ENCODE measurements at places on chromosomes 7 and 10. TPM values are rescaled to one million over a fixed set of nuclear protein-coding genes. Genes with fewer than 3 reads are reported as not detected.

GRCh38 chr10:71316786-71317160, 2.3 kb upstream of the SLC29A3 start:
- no peak overlapping the region for H3K27ac ChIP-seq
- H3K27me3 ChIP-seq = peaks cover 4% of the 10 kb centered on the region
- no peaks in the 10 kb centered on the region for H3K36me3 ChIP-seq
- no peak overlapping the region for H3K4me3 ChIP-seq
- no peak for DNase-seq

- H3K4me1 ChIP-seq = peaks cover 7% of the 10 kb centered on the region
- H3K27ac ChIP-seq = no peak overlapping the region
- no peak overlapping the region for H3K4me3 ChIP-seq
Observed at GRCh38 chr7:44608916-44609648, 2.7 kb downstream of the OGDH start.

GRCh38 chr7:114657279-114657678, 242.7 kb downstream of the FOXP2 start:
- H3K36me3 ChIP-seq = no peaks in the 10 kb centered on the region
- no peak for DNase-seq
- H3K4me1 ChIP-seq = peaks cover 3% of the 10 kb centered on the region
- H3K27me3 ChIP-seq = no peaks in the 10 kb centered on the region
- H3K27ac ChIP-seq = no peak overlapping the region

GRCh38 chr7:23290993-23291392, 8.1 kb upstream of the MALSU1 start:
- DNase-seq = no peak
- no peaks in the 10 kb centered on the region for H3K36me3 ChIP-seq
- H3K4me1 ChIP-seq = no peaks in the 10 kb centered on the region

GRCh38 chr10:30591249-30591670, 38.3 kb downstream of the LYZL2 start:
- H3K36me3 ChIP-seq = no peaks in the 10 kb centered on the region
- H3K27me3 ChIP-seq = peaks cover 7% of the 10 kb centered on the region

Gene MYH16
- not detected for total RNA-seq

Gene AZGP1
- total RNA-seq = 0.52 TPM

All from H1 (cell line).